ENCODE measurements at places on chromosomes 13 and 19.
A peak's percentile ranks its signal among the peaks of the same experiment; 100 is the strongest.

- DNase-seq, result no peak
These were observed 26.4 kb upstream of the F7 start for GRCh38 chr13:113078902-113079780.

DNA sequence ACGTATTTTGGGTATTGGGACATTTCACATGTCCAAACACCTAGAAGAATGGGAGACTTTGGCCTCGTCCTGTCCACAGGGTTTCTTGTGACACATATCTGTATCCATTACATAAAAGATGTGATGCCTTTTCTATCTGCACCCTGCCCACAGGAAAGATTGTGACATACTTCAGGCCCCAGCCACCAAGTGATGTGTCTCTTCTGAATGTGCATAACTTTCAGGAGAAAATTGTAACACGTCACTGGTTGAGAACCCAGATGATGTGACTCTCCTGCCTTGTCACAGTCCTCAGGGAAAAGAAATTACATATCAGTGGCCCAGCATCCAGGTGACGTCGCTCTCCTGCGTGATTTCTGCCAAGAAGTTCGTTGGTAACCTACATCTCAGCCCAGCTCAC lies 21.0 kb upstream of the ZNF681 start:
- no peak for DNase-seq

DNA sequence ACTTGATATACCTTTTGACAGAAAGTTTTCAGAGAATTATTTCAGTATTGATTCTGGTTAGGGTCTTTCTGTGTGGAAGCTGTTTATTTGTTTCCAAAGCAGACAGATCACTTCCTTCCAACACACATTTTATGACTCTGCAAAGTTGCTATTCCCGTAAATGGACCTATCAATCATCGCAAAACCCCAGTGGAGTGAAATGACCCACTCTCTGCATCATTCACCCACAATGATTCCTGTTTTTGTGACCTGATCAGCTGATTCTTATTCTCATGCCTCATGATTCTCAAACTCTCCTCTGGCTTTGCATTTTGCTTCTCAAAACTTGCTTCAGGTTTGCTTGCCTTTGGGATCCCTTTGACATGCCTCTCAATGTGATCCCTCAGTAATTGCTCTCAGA lies 453.7 kb downstream of the PCDH17 start:
- DNase-seq, result no peak

GRCh38 chr19:1311543-1312091 lies 25.9 kb downstream of the EFNA2 start:
- DNase-seq, result no peak

GRCh38 chr19:57900311-57900710 lies 11.5 kb upstream of the ZNF814 start:
- no peak for DNase-seq

- peak; percentile 76 for DNase-seq
These were observed 1419.8 kb downstream of the UQCRFS1 start for GRCh38 chr19:27793128-27793643.

- no peak for DNase-seq
These were observed 5.1 kb downstream of the PAF1 start for GRCh38 chr19:39385629-39386411.

DNA sequence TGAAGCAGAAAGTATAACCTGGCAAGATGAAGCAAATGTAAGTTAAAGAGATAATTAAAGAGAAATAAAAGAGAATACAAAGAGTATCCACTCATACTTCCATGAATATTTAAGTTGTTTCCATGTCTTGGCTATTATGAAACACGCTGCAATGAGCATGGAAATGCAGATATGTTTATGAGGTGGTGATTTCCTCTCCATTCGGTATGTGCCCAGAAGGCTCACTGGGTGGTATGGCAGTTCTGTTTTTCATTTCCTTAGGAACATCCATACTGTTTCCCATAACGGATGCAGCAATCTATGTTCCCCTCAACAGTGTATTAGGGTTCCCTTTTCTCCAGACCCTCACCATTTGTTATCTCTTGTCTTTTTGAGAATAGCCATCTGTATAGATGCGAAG lies 272.6 kb upstream of the SOX21 start:
- DNase-seq, result no peak

DNA sequence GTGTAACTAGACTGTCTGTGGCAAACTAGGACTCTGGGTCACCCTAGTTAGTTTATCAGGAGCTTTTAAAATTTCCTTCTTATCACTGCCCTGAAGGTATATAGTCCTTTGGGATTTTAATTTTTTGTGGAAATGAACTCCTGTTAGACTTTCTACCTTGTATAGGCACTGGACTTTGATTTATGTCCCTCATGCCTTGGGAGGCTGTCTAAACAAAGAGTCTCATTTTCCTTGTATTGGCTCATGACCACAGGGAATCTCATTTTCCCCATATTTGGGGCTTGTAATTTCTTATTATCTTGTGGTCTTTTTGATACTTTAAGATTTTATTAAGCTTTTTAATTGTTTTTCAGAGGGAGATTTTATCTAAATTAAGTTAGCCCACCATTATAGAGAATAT lies 21.4 kb downstream of the KCTD4 start:
- no peak for DNase-seq

- DNase-seq, result no peak
These were observed 1.3 kb downstream of the FARP1 start for GRCh38 chr13:98144027-98144741.

DNA sequence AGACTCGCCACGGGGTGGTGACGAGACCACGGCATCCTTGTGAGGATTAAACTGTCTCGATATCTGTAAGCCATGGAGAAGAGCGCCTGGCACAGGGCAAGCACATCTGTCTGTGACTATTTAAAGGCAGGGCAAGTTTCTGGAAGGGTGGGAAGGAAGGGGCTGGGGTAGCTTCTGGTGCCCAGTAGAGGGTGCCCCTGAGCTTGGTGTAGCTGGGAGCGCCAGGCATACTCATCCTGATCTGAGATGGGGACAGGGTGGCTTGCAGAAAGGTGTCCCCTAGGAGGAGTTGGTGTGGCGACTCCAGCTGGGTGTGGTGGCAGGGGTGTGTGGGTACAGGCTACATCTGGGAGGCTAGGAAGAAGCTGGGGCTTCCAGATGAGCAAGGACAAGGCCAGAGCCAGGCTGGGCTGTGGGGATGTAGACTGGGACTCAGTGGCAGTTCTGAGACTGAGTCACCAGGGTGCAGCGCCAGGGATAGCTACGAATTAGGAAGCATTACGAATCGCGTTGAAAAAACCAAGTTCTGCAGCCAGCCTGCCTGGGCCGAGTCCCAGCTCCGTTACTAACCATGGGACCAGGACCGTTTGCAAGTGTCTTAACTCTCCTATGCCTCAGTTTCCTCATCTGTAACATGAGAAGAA lies 23.1 kb upstream of the ASPDH start:
- DNase-seq, result no peak
